ENCODE measurements at places on chromosomes 5 and 9.

DNA sequence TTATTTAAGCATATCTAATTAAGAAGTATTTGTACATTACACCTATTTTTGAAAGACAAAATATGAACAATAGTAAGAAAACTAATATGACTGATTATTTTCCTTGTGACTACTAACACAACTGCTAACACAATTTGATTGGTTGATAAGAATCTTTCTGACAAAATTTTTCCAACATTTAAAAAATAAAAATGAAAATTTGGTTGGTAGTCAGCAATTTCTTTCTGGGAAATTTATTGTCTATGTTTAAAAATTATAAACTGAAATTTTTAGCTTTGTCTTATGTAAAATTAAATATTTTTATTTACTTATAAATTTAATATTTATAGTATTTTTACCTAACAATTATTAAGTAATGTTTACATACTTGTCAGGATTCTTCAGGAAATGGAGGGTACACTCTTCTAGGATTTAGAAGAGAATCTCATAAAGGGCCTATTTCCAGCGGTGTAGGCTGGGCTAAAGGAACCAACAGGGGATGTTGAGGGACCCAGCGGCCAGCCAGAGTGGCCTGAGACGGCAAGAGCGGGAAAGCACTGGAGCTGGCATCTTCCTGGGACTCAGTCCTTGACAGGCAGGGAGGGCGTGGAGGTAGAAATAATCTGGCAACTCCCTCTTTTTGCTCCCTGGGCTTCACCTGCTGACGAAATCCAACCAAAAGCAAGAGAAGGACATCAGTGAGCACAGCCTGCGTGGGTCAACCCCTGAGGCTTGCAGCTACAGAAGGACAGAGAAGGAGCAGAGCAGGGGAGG, 14.7 kb upstream of the FAM120A start:
- DNase-seq = no peak

GRCh38 chr5:72844218-72844603, 27.8 kb downstream of the TNPO1 start:
- DNase-seq = no peak

- DNase-seq = no peak
Observed at GRCh38 chr5:19770396-19770795, 217.6 kb downstream of the CDH18 start.

GRCh38 chr5:96198356-96199058, 234.5 kb downstream of the PCSK1 start:
- DNase-seq = no peak

GRCh38 chr9:37100327-37100726, 20.0 kb upstream of the ZCCHC7 start:
- no peak for DNase-seq

DNA sequence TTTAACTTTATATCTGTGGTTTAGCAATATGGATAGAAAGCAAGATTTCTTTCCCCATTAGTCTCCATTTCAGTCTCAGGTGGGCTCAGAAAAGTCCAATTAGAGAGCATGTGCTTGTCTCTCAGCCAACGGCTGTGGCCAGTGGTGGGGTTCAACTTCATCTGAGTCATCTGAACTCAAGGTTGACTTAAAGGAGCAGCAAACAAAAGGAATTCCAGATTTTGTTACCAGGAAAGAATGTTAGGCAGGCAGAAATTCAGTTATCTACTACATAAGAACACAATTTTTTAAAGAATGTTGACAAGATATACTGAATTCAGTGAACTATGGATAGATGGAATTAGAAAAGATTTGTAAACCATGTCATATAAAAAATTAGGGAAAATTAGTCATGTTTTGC, 784.1 kb downstream of the MAT2B start:
- DNase-seq = no peak

All from GM12891 (cell line).